Dermis lymphatic vessel endothelial cell (primary cell): ENCODE measurements at places on chromosomes 6 and 20. TPM values are rescaled to one million over a fixed set of nuclear protein-coding genes. Genes with fewer than 3 reads are reported as not detected.

EFCAB8 gene
- under 0.01 and 0.09 TPM in 2 replicates for total RNA-seq

SAMD3 gene
- not detected in 2 replicates for total RNA-seq

FAM83C gene
- under 0.01 TPM in 1 of 2 replicates, not detected in the other for total RNA-seq

PPIL4 gene
- total RNA-seq = 21.9 and 30.2 TPM in 2 replicates

TFAP2A gene
- 0.11 TPM in 1 of 2 replicates, not detected in the other for total RNA-seq

JPH2 gene
- total RNA-seq = 0.22 TPM in 1 of 2 replicates, not detected in the other

TREML1 gene
- not detected in 2 replicates for total RNA-seq

PDE10A gene
- 9.0 and 9.9 TPM in 2 replicates for total RNA-seq

NMBR gene
- not detected in 2 replicates for total RNA-seq

MAN1A1 gene
- 93.8 and 133 TPM in 2 replicates for total RNA-seq

PRSS35 gene
- total RNA-seq = not detected in 2 replicates

ARMH2 gene
- not detected in 2 replicates for total RNA-seq

POM121L2 gene
- not detected in 2 replicates for total RNA-seq

PPP1R3D gene
- total RNA-seq = 8.4 and 8.5 TPM in 2 replicates

FOXQ1 gene
- total RNA-seq = not detected in 2 replicates

BYSL gene
- 11.4 and 16.6 TPM in 2 replicates for total RNA-seq
